ENCODE measurements at places on chromosomes 3 and 15. TPM values are rescaled to one million over a fixed set of nuclear protein-coding genes. Genes with fewer than 3 reads are reported as not detected.

The FGD5 gene
- 12.2 TPM for total RNA-seq

- DNase-seq = peak; percentile 30
These were observed 541.1 kb downstream of the AGBL1 start for GRCh38 chr15:86620641-86621349.

DNA sequence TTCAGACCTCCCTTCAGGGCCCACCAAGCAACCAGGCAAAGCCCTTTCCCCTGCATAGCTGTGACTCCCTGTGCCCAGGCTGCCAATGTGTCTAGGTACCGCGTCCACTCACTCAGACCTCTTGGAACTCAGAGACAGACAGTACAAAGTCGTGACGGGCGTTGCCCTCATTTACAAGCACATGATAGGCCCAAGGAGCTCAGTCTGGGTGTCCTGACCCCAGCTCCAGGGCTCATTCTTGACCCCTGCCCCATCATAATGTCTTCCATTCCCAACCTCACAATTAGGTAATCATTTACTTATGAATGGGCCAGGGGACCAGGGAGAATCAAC is 56.0 kb downstream of the KLF13 start:
- no peak for DNase-seq

DNA sequence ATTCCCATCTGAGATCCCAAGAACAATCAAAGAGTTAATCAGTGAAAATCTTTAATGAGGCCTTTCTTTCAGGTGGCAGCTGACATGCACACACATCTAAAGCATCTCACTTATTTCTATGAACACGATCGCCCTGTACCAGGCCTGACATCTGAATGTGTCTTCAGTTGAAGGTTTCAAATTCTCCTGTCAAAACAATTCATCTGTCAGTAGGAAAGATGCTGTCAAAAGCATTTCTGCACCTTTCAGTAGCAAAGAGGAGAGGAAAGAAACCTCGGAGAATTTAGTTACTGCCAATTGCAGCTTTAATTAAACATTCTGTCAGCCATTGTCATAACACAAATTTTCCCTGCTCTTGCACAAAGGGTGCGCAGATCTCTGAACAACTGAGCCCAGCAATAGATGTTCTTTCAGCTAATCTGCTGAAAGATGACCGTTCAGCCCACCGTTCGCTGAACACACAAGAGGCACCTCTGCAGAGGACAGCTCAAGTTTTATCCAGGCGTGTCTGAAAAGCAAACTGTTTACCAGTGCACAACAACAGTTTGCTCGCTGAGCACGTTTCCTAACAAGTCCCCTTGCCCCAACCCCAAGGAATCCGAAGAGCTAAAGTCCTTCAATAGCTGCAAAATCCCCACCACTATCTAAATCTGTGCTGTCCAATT is 34.1 kb downstream of the LRIG1 start:
- no peak for DNase-seq

DNA sequence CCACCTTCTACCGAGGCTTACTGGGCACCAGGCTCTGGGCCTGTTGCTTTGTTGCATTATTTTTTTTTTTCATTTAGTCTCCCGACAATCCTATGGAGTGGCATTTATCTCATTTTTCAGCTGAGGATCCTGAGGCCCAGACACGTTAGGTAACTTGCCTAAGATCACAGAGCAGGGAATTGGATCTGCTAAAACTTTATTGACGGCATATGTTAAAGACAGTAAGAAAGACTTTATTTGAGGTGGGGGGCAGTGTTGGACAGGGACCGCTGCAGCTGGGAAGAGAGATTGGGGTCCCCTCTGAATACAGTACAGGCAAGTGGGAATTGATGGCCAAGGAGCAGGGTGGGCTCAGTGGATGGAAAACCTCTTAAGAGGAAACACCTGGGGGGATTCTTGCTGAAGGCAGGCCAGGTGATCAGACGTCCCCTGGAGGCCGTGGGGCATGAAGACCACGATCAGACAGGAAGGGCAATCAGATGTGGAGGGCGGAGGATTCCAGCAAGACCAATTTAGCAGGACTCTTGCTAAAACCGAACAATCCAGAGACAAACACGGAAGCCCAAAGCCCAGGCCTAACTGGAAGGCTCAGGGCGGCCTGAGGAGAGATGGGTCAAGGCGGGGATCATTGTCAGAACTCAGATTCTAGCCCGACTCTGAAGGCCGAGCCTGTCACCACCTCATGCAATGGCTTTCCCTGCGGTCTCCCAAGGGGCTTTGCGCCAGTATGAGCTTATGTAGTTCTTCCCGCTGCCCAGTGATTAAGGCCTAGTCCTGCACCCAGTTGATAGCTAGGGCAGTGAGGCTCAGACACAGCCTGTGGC is 53.7 kb downstream of the RGMA start:
- DNase-seq = no peak

GRCh38 chr15:31268911-31269784 is 57.5 kb upstream of the KLF13 start:
- DNase-seq = no peak

DNA sequence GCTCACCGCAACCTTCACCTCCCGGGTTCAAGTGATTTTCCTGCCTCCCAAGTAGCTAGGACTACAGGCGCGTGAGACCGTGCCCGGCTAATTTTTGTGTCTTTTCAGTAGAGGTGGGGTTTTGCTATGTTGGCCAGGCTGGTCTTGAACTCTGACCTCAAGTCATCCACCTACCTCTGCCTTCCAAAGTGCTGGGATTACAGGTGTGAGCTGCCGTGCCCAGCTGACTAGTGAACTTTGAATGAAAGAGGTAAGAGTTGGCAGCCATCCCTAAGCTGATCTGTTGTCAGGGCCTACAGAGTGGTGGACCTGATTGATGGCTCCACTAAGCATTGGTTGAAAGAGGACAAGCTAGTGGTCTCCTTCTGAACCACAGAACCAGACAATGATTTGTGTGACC is 15.3 kb downstream of the PXK start:
- no peak for DNase-seq

- DNase-seq = no peak
These were observed 99.7 kb upstream of the ABHD17C start for GRCh38 chr15:80595396-80595795.

GRCh38 chr3:32586356-32586755 is 15.7 kb upstream of the DYNC1LI1 start:
- no peak for DNase-seq

DNA sequence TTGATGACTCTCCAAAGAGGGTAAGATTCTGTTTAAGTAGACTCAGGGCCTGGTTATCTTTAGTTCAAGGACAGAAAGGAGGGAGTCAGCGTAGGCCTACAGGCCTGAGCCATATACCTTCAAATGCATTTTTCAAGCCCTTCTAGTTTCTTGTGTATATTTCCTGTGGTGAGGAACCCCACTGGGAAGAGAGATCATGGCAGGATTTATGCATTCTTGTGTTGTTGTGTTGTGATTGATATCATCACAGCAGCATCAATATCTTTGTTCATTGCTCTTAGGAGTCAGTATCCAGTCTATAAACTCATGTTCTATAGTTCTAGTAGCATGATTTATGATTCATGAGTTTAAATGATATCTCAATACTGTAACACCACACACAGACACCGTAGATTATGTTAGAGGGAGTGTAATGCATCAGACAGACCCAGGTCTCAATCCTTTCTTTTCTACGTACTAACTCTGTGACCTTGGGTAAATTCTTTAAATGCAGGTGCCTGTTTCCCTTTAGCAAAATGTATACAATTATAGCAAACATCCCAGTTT is 427.5 kb downstream of the PDCD6IP start:
- DNase-seq = no peak

GRCh38 chr3:179882292-179882691 is 154.4 kb downstream of the PEX5L start:
- peak; percentile 83 for DNase-seq

DNA sequence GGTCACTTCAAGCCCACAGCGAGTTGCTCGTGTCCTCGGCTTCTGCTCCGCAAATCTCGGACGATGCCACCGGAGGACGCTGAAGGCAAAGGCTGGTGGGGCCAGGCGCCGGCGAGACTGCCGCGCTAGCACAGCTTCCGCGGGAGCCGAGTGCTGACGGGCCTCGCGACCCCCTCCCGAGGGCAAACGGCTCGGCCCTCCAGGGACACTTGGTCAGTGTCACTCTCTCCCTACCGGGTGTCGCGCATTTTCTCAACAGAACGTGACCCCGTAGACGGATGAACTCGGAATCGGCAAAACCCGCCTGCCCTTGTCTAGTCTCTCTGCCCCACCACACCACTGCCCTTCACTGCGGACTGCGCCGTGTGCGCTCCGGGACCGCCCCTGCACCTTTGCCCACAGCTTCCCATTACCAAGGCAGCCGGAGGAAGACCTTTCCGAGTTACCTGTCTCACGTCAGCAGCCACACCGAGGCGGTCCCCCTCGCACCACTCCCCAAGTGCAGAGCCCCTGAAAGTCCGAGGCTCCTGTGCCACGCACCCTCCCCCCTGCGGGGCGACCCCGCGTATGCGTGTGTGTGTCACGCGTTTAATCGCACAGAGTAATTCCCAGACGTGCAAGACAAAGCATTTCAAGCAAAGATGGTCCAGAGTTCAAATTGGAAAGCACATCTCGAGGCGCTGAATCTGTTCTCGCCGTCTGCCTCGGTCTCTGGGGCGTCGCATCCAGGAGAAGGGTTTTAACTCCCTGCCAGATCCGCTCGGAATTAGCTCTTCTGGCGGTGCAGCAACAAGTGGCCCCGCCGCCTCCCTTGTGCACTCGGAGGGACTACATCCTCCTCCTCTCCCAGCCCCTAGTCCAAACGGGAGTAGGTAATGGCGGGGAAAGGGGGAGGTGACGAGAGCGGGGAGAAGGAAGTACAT is 245.0 kb upstream of the TOPAZ1 start:
- DNase-seq = peak; percentile 76

DNA sequence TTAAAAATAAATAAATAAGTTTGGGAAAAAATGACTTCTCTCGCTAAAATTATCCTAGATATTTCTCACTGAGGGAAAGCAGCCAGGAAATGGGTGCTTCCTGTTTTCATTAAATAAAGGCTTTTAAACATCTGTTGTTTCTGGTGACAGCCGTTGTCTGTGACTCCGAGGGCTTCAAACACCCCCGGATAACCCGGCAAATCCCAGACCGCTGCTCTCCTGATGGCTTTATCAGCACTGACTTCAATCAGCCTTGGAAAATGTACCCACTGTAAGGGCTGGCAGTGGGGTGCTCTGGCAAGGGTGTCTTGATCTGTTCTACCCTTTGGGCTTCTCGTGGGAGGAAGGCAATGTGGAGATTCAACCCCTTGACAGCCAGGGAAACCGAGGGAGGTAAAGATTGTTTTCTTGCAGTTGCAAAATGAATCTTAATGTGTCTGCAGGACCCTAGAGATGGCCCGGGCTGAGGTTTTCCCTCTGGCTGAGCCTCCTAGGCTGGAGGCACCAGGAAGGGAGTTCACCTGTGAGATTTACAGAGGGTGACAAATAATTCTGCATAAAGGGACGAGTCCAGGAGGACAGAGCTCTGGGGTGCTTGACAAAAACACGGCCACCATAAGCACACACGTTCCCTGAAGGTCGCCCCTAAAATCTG is 33.6 kb upstream of the SEC13 start:
- DNase-seq = no peak

DNA sequence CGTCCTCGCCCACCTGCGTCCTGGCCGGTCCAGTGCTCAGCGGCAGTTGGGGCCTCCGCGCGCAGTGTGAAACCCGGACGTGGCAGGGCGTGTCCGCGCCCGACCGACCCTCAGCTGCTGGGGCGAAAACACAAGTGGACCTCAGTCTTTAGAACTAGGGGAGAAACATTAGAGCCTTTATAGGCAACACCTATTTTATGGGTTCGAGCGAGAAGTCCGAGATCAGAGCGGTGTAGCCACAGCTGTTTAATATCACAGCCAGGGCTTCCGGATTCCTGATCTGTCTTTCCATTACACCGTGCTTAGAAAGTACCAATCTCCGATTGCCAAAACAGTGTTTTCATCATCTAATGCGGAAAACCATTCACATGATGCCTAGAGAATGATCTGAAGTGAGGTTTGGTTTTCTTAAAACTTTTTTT is 506 bp downstream of the RAD51 start:
- no peak for DNase-seq

GRCh38 chr3:70464465-70464864 is 152.0 kb upstream of the MDFIC2 start:
- no peak for DNase-seq

GRCh38 chr3:136604961-136605360 is 147.2 kb downstream of the STAG1 start:
- DNase-seq = no peak

Measured in GM23338 (cell line).